ENCODE measurements at places on chromosomes 5 and 9. TPM values are rescaled to one million over a fixed set of nuclear protein-coding genes. Genes with fewer than 3 reads are reported as not detected.

BTNL8 gene
- total RNA-seq: not detected

PCDHGA7 gene
- total RNA-seq: 0.08 TPM

CDX1 gene
- total RNA-seq: not detected

IDNK gene
- total RNA-seq: 8.2 TPM

DNA sequence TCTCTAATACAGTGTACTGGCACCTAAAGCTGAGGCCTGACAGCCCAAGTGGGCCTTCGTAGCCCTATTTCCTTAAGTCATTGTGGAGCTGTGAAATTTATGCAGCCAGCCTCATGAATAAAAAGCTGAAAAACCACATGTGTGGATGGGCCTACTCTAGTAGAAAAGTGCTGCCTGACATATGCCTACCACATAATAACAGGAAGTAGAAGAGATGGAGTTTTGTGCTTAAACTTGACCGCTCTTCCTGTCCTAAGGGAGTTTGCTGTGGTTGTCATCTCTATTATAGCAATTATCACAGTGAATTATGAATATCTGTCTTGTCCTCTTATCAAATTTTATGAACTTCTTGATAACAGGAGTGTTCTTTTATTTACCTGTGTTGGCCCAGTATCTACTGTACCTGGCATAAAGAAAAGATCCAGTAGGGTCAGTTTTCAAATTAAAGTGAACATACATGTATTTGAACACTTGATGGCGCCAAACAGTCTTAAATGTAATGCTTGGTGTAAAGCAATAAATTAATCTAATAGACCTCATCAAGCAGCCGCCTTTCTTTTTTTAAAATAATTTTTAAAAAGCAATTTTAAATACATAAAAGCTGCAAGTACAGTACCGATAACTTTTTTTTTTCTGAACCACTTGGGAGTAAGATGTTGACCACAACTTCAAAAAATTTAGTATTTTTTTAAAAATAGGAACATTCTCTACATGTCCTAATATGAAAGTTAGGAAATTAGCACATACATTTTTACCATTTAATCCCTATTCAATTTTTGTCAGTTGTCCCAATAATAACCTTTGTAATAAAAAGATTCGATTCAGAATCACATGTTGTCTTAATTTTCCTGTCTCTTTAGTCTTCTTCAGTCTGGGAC is 51.0 kb downstream of the FKTN start:
- no peak for DNase-seq

GRCh38 chr5:10543585-10544040 is 20.3 kb upstream of the ANKRD33B start:
- no peak for DNase-seq

DNA sequence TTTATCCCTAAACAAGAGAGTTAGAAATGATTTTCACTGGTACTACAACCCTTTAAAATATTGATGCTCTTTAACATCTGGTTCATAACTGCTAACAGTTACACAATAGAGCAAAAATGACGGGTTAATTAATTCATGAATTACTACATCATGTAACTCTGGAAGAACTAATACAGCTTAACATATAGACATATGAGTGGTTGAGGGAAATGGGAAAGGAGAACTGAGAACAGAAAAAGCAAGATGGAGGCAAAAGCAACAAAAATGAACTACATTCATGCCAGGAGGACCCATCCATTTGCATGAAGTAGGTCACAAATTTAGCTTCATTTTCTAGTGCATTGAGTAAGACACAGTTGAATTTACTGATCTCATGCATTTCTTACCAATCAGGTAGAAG is 61.8 kb downstream of the C9 start:
- DNase-seq: no peak

- no peak for DNase-seq
These were observed 27.6 kb downstream of the IL7R start for GRCh38 chr5:35884191-35884769.

GRCh38 chr5:79416499-79416898 is 97.4 kb downstream of the HOMER1 start:
- no peak for DNase-seq

DNA sequence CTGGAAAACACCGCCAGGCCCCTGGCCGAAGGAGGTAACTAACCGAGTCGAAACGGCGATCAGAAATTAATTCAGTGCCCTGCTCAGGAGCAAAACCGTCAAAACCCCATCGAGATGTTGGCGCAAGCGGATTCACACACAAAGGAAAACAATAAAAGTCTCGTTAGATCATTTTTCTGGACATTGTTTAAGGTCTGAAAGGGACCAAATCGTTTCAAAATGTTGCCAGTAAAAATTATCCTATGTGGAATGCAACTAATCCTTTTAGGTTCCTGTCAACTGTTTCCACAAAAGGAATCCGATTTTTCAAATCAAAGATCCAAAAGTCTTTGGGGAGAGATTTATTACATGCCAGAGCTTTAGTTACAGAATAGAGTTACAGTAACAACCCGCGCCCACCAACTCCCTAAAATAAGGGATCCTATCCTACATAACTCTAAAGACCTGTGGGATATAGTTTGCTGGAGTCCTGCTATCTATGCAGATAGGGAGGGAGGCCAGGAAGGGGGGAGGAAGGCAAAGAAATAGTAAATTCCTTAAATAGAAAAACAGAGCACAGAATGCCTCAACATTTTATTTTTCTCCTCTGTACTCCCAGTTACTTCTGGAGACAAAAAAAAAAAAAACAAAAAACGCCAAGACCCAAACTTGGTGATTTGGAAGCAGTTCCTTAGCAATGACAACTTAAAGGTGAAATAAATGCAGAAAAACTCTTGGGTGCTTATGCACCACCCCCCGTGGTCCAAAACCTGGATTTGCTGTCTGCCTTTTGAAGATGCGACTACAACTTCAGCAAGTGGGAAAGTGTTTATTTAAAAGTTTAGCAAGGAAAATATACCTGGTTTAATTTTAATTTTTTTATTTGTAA is 10.6 kb downstream of the FOXD1 start:
- no peak for DNase-seq

DNA sequence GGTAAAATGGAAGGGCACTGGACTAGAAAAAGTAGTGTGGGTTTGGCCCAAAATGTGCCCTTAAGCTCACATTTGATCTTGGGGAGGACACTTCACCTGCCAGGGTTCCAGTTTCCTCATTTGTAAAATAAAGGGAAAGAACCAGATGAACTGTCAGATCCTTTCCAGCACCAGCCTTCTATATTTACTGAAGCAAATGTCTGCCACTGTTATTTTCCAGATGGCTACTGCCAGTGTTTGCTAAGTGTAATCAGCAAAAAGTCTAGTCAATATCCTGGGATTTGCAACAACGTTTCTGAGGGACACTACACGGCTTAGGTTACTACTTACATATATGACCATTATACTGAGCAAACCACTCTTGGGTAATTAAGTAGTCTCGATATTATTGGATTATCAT is 340.3 kb downstream of the KCNN2 start:
- no peak for DNase-seq

DNA sequence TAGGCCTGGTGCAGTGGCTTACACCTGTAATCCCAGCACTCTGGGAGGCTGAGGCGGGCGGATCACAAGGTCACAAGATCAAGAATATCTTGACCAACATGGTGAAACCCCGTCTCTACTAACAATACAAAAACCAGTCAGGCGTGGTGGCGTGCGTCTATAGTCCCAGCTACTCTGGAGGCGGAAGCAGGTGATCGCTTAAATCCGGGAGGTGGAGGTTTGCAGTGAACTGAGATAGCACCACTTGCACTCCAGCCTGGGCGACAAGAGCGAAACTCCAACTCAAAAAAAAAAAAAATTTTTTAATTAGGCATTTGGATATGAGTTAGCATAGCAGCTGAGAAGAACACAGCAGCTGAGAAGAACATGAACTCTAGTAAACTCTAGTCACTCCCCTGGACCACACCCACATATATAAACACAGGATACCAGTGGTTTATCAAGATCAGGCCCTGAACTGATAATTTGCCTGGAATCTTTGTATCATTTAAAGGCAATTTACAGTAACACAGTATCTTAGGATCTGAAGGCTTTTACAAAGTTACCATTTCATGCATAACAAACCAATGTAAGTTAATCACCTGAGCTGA is 4.6 kb upstream of the UGCG start:
- DNase-seq: no peak

GRCh38 chr9:129514891-129515290 is 106.0 kb downstream of the C9orf50 start:
- DNase-seq: no peak

GRCh38 chr9:123401879-123402513 is 46.0 kb downstream of the CRB2 start:
- no peak for DNase-seq

- DNase-seq: no peak
These were observed 437 bp upstream of the TRIM41 start for GRCh38 chr5:181222630-181223057.

GRCh38 chr9:133518200-133518599 is 6.6 kb downstream of the MYMK start:
- no peak for DNase-seq

DNA sequence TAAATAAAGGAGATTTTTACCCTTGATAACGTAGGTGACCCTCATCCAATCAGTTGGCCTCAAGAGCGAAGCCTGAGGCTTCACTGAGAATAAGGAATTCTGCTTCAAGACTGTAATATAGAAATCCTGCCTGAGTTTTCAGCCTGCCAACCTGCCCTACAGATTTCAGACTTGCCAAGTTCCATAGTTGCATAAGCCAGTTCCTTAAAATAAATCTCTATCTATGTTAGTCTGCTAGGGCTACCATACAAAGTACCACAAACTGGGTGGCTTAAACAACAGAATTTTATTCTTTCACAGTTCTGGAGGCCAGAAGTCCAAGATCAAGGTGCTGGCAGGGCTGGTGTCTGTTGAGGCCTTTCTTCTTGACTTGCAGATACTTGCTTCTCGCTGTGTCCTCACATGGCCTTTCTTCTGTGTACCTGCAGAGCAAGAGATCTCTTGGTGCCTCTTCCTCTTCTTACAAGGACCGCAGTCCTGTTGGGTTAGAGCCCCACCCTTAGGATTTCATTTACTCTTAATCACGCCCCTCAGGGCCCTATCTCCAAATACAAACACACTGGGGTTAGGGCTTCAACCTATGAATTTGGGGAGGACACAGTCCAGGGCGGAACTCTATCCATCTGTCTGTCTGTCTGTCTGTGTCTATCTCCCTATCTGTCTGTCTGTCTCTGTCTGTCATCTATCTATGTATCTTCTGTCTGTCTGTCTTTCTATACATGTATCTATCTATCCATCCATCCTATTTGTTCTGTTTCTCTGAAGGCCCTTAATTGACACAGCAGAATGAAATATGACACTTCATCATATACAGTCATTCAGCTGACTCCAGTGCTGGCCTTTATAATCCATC is 17.0 kb upstream of the CMBL start:
- DNase-seq: no peak

Measured in activated CD4-positive, alpha-beta memory T cell treated with anti-CD3 and anti-CD28 coated beads, Interleukin-2, amount 10 ng/mL, durations not matched to agents 7 days and 5 days (primary cell).